AG04450 (cell line): ENCODE measurements at places on chromosomes 2 and 18.

DNA sequence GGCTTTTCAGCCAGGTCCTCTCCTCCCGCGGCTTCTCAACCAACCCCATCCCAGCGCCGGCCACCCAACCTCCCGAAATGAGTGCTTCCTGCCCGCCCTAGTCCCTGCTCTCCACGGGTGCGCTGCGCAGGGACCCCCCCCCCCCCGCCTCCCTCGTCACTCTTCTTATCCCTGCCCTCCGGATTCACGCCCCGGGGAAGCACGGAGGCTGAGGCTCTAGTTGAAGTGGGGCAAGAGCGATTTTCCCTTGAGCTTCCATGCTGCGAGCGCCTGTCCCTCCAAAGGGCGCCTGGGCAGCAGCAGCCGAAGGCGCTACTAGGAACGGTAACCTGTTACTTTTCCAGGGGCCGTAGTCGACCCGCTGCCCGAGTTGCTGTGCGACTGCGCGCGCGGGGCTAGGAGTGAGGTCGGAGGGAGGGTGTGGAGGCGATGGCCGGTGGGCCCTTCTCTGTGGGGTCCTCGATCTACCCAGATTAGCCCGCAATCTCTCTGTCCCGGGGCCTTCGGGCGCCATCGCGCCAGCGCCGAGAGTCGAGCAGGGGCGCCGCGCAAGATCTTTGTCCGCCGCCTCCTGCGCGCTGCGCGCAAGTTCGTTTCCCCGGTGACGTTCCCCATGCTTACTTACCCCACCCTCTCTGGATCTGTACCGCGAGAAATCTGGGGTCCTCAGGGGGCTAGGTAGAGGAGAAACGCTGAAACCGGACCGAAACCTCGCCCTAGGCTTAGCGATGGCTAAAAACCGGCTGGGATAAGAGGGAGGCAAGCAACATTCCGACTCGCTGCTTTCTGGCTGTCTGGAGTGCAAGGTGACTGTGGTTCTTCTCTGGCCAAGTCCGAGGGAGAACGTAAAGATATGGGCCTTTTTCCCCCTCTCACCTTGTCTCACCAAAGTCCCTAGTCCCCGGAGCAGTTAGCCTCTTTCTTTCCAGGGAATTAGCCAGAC, 677 bp downstream of the GAD1 start:
- no peak for DNase-seq

DNA sequence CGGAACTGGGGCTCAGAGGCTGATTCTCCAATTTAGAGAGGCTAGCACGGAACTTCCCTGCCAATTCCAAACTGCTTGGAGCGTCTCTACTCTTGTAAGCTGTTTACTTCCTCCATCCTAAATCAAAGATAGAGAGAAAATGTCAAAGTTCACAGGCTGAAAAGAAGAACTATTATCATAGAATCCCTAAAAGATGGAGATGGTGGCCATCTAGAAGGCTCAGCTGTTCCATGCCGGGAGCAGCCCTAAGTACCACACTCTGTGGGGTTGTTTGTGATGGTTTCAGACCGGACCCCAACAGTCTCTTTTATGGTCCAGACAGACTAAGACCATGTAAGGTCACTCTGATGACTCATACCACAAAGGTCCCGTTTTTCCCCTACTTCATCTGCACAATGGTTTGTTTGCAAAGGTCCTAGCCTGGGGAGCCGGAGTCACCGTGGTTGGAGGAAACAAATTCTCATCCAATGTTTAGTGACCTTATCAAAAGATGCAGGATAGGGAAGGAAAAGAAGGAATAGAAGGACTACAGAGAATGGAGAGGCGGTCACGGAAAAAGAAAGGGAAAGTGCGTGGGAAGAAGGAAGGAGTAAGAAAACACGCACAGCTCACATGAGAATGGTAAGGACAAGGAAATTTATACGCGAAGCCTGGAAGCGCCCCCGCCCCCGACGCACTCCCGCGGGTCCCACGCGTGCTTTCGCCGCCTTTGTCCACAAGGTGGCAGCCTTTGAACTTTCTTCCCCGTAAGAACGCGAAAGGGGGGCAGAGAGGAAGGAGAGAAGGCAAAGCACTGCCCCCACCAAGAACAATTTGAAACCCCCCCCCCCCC, 453 bp upstream of the ANTXR1 start:
- DNase-seq, result peak; percentile 44

- DNase-seq, result no peak
Measured at GRCh38 chr2:207640661-207641060, 15.5 kb upstream of the METTL21A start.

GRCh38 chr2:134778372-134778771, 59.6 kb upstream of the TMEM163 start:
- DNase-seq, result no peak

- no peak for DNase-seq
Measured at GRCh38 chr2:201448701-201449100, 2.6 kb downstream of the TRAK2 start.

GRCh38 chr2:166140932-166141331, 13.1 kb upstream of the SCN1A start:
- DNase-seq, result no peak

DNA sequence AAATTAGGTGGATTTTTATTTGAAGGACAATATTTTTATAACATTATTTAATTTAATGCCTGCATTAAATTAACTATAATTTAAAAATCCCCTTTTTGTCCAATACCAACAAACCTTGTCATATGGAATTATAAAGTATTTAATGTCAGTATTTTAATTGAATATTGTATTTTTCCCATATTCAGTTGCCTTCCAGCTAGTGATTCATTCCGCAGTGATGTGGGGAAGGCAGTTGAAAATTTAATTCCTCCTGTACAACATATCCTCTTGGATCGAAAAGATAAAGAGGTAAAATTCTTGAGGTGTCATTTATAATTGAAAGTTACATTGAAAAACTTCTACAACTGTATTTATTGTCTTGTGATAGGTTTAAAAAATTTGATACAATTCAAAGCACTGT, 40.4 kb downstream of the WDR7 start:
- DNase-seq, result no peak

DNA sequence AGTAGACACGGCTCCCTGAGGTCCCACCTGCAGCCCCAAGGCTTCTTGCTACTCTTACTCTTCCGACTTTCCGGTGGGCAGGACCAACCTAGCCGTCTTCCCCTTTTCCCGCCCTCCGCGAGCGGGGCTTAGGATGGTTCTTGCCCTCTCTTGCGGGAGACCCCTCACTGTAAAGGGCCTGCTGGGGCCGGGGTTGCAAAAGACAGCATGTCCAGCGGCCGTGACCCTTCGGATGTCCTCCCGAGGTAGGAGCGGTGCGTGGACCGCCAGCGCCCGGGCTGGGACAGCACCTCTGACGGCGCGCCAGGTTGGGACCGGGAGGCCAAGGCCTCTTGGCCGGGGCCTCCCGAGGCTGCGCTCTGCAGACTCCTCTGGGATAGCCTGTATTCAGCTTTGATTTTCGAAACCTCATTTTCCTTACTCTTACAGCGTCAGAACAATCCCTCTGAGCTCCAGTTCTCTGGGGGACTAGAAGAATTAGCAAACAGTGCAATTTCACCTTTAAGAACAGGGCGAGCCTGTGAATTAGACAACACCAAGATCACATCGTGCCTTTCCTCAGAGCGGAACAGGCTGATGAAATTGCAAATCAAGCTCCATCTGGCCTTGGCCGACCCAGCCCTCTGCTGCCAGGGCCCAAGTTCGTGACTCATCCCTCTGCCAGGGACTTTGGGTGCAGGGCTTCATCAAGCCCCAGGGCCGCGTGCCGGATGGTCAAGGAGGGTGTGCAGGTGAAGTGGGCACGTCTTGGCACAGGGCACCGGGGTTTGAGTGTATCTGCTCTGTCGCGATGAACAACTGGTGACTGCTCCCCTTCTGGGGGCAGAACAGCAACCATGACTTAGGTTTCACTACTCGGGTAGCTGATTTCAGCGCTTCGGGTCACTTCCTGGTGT, 777 bp downstream of the MOCOS start:
- DNase-seq, result no peak

DNA sequence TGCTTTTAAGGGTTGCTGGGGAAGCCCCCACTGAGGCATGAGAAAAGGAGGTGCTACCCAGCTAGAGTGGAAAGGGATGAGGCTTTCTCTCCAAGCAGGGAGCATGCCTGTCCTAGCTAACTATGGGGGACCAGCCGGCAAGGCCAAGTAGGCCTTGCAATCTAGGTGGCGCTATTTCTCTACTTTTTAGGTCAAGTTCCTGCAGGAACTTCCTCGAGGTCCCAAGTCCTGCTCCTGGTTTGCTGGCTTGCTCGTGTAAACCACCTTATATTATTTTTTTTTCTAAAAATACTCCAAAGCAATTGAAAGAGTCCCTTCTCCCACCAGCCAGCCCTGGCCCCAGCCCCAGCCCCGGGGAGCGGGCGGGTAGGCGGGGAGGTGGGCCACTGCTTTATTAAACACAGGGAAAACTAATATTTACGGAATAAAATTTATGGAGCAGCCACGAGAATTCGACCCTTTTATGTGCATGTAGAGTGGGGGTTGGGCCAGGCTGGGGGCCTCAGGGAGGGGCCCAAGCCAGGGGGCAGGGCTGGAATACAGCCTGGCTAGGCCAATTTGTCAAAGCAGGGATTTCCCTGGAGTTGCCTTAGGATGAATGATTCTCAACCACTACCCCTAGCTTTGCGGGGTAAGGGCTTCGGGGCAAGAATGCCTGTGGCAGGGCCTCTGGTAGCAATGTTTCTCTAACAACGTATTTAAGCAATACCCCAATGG, 12.8 kb upstream of the IHH start:
- peak; percentile 27 for DNase-seq

- peak; percentile 97 for DNase-seq
Measured at GRCh38 chr2:120559401-120559800, 176.3 kb upstream of the GLI2 start.

GRCh38 chr2:85852937-85853498, 35.8 kb downstream of the ST3GAL5 start:
- no peak for DNase-seq

DNA sequence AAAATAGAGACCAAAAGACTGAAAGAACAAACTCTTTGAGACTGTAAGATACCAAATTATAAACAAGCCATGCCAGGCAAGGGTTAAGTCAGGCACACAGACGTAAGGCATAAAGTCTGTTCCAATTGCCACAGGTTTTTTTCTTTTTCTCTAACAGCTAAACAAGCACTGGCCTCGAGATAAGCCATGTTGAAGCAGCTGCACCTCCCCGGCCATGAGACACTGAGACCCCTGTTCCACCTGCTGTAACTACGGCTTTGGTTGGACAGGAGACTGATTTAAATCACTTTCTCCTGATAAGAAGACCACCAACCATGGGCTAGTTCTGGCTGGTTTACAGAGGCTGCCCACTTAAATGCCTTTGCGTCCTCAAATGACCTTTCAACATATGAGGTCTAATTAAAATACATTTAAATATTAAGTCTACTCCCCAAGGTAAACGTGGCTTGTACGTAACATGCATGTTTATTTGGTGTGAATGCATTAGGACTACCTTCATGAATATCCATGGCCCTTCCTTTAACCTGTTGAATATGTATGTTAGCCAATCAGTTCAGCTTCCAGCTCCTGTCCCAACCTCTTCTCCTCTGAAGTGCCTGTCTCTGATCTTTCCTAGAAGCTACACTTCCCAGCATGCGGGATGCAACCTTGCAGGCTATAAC, 117.2 kb downstream of the CMPK2 start:
- no peak for DNase-seq

GRCh38 chr2:150023044-150023443, 435.5 kb upstream of the MMADHC start:
- DNase-seq, result no peak

DNA sequence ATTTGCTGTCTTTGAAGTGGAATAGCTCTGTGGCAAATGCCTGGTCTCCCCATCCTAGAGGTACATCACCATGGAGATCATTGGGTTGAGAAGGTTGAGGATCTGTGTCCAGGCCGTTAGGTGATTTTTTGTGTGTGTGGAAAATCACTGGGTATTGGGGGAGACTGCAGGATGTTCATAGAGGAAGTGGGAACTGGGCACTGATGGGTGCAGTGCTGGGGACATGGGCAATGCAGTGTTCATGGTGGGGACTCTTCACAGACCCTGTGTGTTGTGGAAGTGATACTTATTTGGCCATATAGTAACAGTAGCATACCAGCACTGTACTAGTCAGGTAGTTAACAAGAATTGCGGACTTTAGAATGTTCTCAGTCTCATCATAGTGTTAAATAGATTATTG, 34.9 kb downstream of the ATP9B start:
- DNase-seq, result no peak

GRCh38 chr2:37441055-37441454, 96.6 kb downstream of the QPCT start:
- DNase-seq, result no peak

- DNase-seq, result no peak
Measured at GRCh38 chr2:136281281-136282114, 163.5 kb upstream of the CXCR4 start.

DNA sequence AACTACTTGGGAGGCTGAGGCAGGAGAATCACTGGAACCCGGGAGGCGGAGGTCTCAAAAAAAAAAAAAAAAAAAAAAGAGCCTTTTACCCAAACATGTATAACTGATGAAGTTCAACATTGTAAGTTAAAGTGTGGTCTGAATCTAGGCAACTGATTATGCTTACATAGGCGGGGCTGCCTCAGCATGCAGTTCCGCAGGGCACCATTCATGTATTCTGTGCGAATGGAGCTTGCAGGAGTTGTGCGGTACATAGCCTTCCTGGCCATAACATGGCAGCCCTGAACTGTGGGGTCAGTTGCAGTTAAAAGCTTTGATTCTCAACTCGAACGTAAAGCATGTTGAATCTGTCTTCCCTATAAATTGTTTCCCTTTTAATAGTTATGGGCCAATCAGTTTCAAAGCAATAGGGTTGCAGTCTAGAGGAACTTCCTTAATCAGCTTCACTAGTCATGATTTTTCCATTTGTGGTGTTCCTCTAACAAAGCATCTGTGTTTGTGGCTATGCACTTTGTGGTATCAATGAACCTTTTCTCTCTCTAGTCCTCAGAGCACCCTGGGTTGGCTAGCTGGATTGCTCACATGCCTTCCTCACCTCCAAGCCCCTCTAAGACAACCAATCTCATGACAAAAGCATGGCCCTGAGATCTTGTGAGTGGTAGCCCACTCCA, 30.6 kb upstream of the CEP68 start:
- DNase-seq, result no peak

- DNase-seq, result no peak
Measured at GRCh38 chr18:12106471-12106870, 12.8 kb downstream of the ANKRD62 start.

DNA sequence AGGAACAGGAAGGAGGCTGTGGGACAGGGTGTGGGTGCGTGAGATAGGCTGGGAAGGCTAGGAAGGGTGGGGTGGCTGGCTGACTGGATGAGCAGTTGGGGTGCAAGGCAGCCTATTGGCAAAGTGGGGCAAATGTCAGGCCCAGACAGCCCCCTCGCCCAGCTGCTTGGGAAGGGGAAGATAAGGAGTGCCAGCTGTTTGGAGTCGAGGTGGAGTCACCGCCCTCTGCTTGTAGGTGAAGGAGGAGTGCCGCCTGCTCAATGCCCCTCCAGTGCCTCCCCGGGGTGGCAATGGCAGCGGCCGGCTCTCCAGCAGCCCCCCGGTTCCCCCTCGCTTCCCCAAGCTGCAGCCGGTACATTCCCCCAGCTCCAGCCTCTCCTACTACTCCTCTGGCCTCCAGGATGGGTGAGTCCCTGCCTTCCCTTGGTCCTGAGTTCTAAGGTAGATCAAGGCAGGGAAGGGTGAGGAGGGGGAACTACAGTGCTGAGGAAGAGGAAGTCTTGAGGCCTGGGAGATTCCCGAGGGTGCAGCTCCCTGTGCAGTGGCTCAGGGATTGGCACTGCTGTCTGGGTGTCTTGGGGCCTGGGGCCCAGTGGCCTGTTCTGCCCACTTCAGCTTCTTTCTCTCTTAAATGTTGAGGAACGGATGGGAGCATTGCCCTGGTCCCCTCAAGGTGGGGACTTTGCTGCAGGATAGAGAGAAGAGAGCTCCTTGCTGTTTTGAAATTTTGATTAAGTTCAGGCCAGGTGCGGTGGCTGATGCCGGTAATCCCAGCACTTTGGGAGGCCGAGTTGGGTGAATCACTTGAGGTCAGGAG, 13.3 kb downstream of the GAREM2 start:
- no peak for DNase-seq
